ENCODE measurements at places on chromosomes 6 and 20. TPM values are rescaled to one million over a fixed set of nuclear protein-coding genes. Genes with fewer than 3 reads are reported as not detected.
A peak's percentile ranks its signal among the peaks of the same experiment; 100 is the strongest.

The OR2J3 gene
- 0.15 TPM for total RNA-seq

The SLC16A10 gene
- total RNA-seq, result 1.3 TPM

The MYCT1 gene
- 12.5 TPM for total RNA-seq

DNA sequence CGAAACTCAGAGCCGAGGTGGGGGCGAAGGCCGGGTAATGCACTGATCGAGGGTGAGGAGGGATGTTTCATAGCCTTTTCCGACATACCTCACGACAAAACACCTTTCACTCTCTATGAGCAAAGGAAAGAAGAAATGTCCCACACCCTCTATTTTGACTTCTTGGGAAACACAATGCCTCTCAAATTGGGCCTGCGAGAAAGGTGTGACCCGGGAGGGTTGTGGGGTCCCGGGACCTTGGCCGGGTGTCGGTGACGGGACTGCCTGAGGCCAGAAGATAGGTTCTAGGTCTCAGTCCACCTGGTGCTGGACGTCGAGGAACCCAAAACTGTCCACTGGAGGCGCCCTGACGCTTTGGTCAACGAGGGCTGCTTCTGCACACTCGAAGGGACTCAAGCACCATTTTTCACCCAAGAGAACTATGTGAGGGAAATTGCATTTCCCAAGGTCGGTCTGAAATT lies 41.1 kb upstream of the OSTM1 start:
- DNase-seq, result no peak
- H3K36me3 ChIP-seq, result no peaks in the 10 kb centered on the region
- H3K4me3 ChIP-seq, result peak overlapping the region; percentile 34
- H3K4me1 ChIP-seq, result no peaks in the 10 kb centered on the region
